ENCODE measurements at places on chromosomes 1 and 21. TPM values are rescaled to one million over a fixed set of nuclear protein-coding genes. Genes with fewer than 3 reads are reported as not detected.

Gene SYT6
- total RNA-seq: not detected

Gene FCMR
- total RNA-seq: 0.33 TPM

Gene MYOG
- not detected for total RNA-seq

Gene SNRNP40
- 133 TPM for total RNA-seq

Gene TCP10L
- 0.17 TPM for total RNA-seq

Gene RHOU
- total RNA-seq: 33.5 TPM

Gene RAP1GAP
- total RNA-seq: under 0.01 TPM

Gene FCRL6
- not detected for total RNA-seq

Gene FCRL1
- not detected for total RNA-seq

All from dermis lymphatic vessel endothelial cell (primary cell).